T-helper 17 cell (primary cell): ENCODE measurements at places on chromosomes 5 and 9.

- DNase-seq = no peak
Measured at GRCh38 chr5:58855851-58856739, 273.2 kb downstream of the RAB3C start.

GRCh38 chr9:129936222-129936621 lies 101.0 kb downstream of the USP20 start:
- no peak for DNase-seq

GRCh38 chr9:97109194-97109811 lies 70.4 kb upstream of the CTSV start:
- no peak for DNase-seq

- no peak for DNase-seq
Measured at GRCh38 chr5:171162596-171162995, 146.5 kb upstream of the TLX3 start.

DNA sequence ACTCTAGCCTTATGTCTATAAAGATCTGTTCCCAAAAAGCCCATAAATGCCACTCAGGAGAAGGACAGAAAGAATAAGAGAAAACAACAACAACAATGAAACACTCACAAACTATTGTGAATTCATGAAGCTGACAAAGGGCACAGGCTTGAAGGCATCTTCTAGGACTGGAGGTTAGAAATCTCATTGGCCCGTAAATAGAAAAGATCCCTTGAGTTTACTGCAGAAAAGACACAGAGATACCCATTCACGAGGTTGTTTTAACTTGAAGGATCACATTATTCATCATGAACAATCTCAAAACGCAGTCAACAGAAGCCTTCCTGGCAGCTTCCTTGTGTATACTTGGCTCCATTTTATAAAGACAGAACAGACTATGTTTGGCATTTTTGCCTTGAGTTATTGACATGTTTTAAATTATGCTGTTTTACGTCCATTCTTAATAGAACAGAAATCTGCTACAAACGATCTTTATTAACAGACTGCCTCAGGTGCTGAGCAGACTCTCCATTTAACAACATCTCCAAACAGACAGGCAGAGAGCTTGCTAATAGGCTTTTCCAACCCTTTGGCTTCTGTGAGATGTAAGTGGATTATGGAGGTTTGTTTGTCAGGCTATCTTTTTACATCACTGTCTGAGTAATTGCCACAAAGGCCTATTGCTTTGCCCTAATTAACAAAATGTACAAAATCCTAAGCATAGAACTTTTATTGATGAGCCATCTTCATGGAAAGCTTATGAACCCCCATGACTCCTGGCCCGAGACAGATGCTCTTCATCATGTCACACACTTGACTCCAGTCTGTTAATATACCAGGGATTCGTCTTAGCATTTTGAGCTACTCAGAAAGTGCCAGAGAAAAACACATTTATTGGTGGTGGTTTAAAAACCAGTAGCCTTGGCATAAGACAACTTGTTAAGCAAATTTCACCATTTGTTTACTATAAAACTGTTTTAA lies 735.3 kb upstream of the ZNF608 start:
- DNase-seq = no peak

DNA sequence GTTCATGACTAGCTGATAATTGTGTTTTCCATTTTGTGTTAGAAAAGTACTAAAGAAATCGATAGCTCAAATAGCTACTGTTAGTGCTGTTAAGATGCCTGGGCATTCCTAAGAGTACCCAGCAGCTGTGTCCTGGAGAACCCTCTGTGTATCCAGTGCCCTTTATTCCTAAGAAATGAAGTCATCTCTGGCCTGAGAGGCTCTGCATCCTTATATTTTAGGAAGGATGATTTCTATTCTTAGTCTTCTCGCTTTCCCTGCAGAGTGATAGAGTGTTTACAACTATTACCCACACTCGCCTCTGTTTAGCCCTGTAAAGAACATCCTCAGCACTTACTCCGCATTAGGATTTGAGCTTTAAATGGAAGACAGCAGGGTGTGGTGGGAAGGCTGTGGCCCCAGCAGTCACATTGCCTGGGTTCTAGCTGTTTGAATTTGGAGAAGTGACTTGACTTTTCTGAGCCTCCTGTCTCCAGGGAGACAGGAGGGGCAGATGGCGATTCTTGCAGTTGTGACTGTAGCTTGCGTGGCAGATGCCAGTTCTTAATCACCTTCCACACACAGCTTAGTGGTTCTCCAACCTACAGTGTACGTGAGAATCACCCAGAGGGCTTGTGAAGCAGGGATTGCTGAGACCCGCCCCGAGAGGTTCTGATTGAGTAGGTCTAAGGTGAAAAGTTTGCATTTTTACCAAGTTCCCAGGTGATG lies 177.2 kb upstream of the PITX1 start:
- no peak for DNase-seq

- no peak for DNase-seq
Measured at GRCh38 chr5:127940854-127941253, 142.7 kb upstream of the SLC12A2 start.

DNA sequence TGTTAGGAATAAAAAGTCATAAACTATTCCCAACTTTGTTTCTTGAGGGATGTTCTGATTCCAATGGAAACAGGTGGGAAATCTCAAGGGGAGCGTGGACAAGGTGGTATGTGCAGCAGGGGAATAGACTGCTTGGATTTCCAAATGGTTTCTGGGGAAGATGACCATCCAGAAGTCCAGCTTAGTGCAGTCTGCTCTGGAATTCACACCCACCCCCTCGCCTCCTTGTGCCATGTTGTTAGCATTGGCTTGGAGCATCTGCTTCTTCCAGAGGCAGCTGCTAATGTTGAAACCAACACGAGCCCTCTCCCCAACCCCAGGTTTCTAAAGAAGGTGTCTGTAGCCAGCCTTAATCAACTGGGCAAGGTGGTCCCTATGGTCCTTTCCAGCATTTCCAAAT lies 90.9 kb downstream of the PDE6A start:
- no peak for DNase-seq

DNA sequence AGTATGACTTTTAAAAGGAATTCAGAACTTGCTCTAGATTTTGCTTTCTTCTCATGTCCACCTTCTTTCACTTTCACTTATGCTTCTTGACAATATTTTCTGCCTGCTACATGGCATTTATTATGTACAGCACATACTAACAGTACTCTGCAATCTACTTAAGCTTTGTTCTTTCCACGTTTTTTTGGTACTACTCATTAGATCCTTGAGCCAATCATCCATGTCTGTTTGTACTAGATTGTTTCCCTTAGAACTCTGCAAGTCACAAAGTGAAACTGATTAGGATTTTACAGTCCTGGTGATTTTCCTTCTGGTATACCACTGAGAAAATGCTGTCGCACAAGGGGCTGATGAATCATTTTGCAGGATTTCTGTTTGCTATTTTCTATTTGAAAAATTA lies 78.3 kb downstream of the PARP8 start:
- no peak for DNase-seq

DNA sequence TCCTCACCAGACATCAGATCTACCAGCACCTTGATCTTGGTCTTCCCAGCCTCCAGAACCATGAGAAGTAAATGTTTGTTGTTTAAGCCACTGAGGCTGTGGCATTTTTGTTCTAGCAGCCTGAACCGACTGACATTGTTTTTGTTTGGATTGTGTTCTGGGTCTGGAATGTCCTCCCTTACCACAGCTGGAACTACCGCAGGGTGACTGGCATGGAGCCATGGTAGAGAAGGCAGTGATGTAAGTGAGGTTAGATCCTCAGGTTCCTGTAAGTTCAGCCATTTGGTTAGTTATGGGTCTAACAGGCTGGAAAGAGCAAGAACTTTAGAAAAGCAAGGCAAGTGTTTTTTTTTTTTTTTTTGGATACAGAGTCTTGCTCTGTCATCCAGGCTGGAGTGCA lies 209.3 kb downstream of the DAB2IP start:
- no peak for DNase-seq

- no peak for DNase-seq
Measured at GRCh38 chr9:20447291-20447690, 175.0 kb downstream of the MLLT3 start.

GRCh38 chr9:82706786-82707185 lies 356.2 kb downstream of the RASEF start:
- no peak for DNase-seq

- no peak for DNase-seq
Measured at GRCh38 chr5:61277781-61278180, 54.3 kb upstream of the ZSWIM6 start.

DNA sequence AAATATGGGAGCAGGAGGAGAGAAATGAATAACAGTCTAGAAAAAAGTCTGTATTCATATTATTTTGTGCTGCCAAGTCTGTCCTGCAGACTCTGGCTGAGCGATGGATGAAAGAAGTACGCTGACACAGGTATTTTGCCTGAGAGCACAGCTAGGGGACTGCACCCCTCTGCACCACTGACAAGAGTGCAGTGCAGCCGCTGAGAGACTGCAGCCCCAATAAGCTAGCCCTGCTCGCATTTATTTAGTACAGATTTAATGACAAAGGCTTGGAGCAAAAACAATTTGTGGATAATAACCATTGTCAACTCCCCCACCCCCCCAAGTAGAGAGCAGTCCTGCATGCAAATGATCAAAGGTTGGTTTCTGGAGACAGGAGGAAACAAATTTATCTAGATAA lies 13.3 kb upstream of the MRPS30 start:
- no peak for DNase-seq

DNA sequence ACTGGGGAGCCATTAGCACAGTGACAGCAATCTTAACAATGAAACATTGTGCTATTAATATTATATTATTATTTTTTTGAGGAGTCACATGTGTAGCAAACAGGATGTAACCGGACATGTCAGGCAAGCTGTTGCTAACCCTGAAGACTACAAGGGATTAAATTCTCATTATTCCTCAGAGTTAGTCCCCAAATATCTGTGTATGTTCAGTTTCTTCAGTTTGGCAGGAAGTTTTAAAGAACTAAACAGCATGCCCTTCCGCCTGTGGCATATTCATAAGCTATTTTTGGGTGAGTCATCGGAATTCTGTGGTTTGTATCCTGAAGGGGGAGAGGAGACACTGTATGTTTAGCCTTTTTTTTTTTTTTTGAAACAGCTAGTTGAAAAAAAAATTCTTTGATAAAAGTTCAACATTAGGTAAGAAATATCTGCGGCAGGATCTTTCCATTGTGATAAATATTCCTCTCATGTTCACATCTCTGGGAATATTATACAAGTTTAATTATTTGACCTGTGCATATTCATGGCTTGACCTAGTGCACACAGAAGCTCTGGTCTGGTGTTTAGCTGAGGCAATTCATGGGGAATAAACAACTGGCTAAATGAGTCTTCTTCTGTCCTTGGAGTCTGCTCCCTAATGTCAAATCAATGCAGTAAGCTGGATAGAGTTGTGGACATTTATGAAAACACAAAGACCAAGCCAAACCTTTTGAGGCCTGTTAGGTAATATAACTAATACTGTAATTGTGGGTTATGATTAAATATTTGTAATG lies 202.7 kb upstream of the CDKN2B start:
- DNase-seq = no peak

- no peak for DNase-seq
Measured at GRCh38 chr9:34948451-34948850, 9.6 kb upstream of the PHF24 start.

GRCh38 chr5:134004626-134005416 lies at the start of gene VDAC1:
VDAC1 (minus strand) TSS chr5:134004975; CDS start chr5:133993012, 11,963 bp downstream.
- peak; percentile 75 for DNase-seq

- DNase-seq = no peak
Measured at GRCh38 chr9:34140853-34141252, 14.4 kb upstream of the DCAF12 start.

DNA sequence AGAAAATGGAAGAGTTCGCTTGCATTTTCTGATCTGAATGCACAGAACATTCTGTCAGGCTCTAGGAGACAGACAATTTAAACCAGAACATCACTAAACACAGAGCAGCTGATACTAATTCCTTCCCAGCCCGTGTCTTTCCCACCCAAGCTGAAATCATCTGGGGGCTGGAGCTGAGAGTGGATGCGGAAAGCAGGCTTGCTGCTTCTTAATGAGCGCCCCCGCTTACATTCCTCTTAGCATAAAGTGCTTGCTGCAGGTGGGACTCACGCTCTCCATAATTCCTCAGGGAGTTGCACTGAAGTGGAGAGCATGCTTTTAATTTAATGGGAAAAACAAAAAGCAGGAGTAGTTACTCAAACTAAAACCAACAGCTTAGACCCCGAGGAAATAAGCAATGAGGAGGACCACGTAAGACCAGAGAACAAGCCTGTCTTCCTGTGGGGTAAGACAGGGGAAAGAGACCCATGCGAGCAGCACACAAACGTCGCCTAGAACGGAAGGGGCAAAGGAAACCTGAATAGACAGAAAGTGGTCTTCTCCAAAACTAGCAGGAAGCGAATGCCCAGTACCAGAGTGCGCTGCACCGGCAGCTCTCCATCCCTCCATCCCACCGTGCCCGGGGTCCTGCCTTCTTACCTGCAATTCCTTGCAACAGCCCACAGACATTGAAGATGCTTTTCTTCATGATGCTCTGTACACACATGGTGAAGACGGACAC lies 139.3 kb downstream of the LHFPL2 start:
- no peak for DNase-seq

DNA sequence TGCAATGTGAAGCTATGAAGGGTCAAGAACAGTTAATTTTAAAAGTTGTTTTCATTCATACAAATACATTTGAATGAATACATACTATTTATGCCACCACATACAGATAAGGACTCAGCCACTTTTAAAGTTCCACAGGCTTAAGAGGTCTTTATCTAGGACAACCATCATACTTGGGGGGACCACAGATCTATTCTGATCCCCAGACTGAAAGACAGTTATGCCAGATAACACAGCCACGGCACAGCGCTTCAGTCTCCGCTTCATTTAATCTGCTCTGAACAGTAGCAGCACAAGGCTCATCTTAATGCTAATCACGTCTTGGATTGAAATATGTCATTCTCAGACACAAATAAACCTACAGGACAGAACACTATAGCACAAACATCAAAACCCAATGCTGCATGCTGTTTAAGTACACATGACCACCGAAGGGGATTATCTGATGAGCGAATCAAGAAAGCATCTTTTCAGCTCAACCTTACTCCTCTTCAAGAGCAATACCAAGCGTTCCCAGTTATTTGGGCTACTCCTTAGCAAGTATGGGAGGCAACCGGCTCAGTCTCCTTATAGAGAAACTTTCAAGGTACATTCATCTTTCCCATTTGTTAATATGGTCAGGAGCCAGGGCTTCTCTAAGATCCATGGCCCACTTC lies 33.3 kb downstream of the PUM3 start:
- DNase-seq = no peak

- no peak for DNase-seq
Measured at GRCh38 chr5:117615226-117615625, 1040.6 kb upstream of the SEMA6A start.

- no peak for DNase-seq
Measured at GRCh38 chr9:35085078-35085477, 5.3 kb upstream of the FANCG start.

GRCh38 chr5:23007236-23007635 lies 154.1 kb upstream of the CDH12 start:
- DNase-seq = no peak

GRCh38 chr5:40649463-40650030 lies 30.2 kb upstream of the PTGER4 start:
- DNase-seq = no peak

- DNase-seq = no peak
Measured at GRCh38 chr9:22169727-22170503, 160.8 kb upstream of the CDKN2B start.

GRCh38 chr5:173140769-173141168 lies 3.6 kb upstream of the BNIP1 start:
- no peak for DNase-seq
